ENCODE measurements at places on chromosomes 1 and 21.
A peak's percentile ranks its signal among the peaks of the same experiment; 100 is the strongest.

DNA sequence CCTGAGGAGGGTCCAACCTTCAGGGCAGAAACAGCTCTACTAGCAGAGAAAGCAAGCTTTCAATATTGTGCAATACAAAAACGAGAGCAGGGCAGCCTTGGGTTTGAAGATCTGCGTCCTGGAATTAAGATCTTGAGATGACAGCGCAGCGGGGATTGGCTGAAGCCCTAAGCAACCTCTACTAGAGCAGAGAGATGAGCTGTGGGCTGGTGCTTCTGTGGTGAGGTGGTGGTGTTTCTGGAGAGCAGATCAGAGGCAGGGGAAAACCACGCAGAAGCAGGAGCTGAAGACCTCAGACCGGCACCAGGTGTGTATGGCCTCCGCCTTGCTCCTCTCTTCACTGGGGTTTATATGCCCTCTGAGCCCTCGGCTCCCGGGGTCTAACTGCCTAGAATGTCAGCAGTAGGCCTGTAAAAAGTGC lies 12.5 kb downstream of the TRAF3IP3 start:
- no peak for DNase-seq

GRCh38 chr1:31063631-31064030 lies 1.9 kb downstream of the PUM1 start:
- no peak for DNase-seq

- DNase-seq, result no peak
Measured at GRCh38 chr1:229408458-229409037, 25.3 kb downstream of the ACTA1 start.

- DNase-seq, result no peak
Measured at GRCh38 chr1:114062477-114063099, 83.3 kb downstream of the OLFML3 start.

GRCh38 chr1:58353168-58353567 lies 193.4 kb downstream of the OMA1 start:
- no peak for DNase-seq

GRCh38 chr1:211944733-211945500 lies 90.4 kb downstream of the INTS7 start:
- DNase-seq, result no peak

GRCh38 chr1:109113590-109114341 lies at the start of gene ELAPOR1:
TSS of gene ELAPOR1 (plus strand) at chr1:109114115. CDS start at chr1:109114184, 69 bp downstream.
- no peak for DNase-seq

- DNase-seq, result no peak
Measured at GRCh38 chr1:26434161-26434752, 2.1 kb downstream of the DHDDS start.

DNA sequence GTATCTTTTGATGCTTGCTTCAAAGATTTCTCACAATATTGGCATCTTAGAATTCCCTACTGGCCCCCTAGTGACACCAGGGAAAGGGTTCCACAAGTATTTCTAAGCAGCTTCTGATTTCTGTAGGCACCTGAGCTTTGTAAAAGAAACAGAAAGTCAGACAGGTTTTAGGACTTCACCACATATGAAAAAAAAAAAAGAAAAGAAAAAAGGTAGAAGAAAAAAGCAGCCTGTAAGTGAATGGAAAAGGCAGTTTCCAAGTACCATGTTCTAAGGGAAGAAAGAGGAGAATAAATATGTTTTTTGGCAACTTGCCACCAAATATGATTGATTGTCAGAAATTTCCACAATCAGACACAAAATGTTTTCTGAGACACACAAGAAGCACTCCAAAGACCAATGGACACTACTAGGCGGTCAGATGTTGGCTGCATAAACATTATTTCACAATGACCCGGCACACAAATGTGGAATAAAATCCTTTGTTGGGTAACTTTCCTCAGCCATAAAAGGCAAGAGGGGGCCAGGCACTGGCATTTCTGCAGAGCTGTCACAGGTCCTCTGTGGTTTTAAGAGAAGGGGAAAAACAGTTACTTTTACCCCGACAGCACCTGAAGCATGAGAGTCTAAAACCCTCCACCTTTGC lies 12.7 kb upstream of the CPLANE2 start:
- DNase-seq, result peak; percentile 81

GRCh38 chr1:29280409-29281131 lies 44.2 kb downstream of the PTPRU start:
- no peak for DNase-seq

All from GM04503 (cell line).